ENCODE measurements at places on chromosomes 1 and 21.

DNA sequence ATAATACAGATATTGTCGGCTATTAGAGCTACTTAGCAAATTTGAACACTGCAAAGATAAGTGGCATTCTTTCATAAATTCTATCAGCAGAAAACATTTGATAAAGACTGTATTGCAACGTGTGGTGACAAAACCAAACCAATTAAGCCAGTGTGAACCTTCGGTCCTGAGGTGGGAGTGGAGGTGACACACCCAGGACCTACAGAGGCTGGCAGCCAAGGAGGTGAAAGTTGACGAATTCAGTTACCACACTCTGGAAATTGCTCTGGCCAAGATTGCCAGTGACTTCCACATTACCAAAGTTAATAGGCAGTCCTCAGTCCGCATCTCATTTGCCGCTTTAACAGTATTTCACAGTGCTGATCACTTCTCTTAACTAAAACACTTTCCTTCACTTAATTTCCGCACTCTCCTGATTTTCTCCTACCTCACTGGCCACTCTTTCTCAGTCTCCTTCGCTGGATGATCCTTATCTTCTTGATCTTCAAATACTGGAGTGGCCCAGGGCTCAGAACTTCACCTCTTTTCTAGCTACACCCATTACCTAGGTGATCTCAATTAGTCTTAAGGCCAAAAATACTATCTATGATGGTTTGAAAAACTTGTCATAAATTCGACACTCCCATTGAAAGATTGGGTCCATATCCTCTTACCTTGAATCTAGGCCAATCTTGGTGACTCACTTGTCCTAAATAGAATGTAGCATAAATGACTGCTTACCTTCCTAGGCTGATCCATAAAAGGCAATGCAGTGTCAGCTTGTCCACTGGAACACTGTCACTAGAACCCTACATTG lies 5.1 kb upstream of the CDC42BPA start:
- DNase-seq = no peak

DNA sequence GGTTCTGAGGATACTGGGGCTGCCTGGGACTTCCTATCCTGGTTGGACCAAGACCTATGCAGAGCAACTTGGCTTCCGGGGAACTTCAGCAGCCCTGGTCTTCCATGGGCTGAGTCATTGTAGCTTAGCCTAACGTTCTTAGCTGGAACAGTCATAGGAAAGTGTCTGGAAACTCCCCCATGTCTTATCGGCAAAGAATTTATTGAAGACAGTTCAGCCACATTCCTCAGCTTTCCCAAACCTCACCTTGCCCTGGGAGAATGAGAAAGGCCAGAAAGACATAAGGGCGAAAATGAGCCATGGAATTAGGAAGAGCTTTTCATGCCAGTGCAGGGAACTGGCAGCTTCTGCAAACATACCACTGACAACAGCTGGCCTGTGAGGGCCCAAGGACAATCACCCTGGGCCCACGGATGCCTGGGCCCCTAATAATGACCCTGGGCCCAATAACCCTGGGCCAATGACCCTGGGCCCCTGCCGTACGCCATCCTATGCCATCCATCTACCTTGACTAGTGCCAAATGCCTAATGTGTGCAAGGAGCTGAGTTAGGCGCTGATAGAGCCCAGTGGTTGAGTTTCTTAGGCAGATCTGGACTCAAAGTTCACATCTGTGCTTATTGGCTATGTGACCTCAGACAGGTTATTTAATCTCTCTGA lies 114.4 kb upstream of the GADD45A start:
- DNase-seq = no peak

DNA sequence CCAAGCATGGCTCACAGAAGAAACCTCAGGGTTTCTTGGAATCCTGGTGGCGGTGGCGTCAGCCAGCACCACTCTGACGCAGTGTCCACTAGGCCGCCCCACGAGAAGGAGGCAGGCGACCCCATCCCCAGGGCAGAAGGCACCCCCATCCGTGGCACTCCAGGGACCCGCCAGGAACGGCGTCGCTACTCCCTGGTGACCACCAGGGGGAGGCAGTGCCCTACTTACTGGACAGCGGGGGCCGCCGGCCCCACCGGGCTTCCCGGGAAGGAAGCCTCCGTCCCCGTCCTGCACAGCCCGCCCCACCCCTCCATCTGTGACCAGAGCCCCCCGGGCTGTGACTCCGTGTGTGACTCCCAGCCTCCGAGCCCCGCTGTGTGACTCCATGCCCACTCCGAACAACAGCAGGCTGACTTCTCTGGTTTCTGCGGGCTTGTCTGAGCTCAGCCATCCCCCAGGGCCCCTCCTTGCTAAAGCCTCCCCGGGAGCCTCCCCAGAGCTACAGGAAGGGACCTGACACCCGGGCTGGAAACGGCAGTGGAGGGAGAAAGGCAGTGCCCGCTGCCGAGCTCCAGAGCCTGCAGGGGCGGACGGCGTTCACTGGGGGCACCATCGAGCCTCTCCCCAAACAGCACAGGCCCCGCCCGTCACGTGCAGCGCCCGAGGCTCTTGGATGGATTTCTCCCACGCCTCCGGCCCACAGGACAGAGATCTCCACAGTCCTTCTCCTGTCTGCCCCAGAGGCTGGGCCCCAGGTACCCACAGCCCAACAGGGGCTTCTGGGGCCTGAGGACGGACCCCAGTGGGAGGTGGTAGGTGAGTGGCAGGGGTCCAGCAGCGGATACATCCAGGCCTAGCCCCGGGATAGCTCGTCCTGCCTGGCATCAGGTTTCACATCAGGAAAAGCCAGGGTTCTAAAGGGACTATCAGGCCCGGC lies 21.1 kb downstream of the KIF17 start:
- DNase-seq = peak; percentile 46

- DNase-seq = no peak
Observed at GRCh38 chr1:3038113-3038551, 16.9 kb downstream of the ACTRT2 start.

- DNase-seq = no peak
Observed at GRCh38 chr1:70778056-70778762, 269.4 kb downstream of the PTGER3 start.

- DNase-seq = no peak
Observed at GRCh38 chr21:17667256-17667655, 54.6 kb upstream of the BTG3 start.

GRCh38 chr1:63322114-63322943 lies at the start of gene FOXD3:
Gene FOXD3 (plus strand): TSS chr1:63322567. CDS start chr1:63323059, 492 bp downstream.
- no peak for DNase-seq

DNA sequence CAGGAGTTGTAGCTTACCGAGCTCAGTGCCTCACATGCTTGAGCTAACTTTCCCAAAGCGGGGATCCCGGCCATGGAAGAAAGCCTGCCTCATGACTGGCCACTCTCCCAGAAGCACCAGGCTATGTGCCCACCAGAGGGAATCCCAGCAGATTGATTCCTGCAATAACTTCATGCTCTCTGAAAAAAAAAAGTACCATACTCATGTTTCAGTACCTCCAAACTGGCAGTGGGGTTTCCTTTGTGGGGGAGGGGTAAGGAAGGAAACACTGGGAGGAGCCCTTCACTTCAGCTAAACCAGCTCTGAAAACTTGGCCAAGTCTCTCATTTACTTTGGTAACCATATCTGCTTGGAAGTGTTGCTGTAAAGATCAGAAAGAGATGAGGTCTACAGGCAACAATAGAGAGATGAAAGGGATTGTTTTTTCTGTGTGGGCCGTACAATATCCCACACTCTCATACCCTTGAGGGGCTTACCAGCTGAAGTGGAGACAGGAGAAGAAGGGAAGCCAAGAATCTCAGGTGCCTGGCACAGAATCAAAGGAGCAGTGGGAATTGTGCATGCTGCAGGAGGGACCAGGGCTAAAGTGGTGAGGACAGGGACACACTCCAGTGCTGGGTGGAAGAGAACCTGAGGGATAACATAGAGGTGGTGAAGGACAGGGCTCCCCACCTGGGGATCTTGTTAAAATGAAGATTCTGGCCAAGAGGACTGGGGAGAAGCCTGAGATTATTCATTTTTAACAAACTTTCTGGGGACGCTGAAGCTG lies 42.4 kb upstream of the TACSTD2 start:
- no peak for DNase-seq

DNA sequence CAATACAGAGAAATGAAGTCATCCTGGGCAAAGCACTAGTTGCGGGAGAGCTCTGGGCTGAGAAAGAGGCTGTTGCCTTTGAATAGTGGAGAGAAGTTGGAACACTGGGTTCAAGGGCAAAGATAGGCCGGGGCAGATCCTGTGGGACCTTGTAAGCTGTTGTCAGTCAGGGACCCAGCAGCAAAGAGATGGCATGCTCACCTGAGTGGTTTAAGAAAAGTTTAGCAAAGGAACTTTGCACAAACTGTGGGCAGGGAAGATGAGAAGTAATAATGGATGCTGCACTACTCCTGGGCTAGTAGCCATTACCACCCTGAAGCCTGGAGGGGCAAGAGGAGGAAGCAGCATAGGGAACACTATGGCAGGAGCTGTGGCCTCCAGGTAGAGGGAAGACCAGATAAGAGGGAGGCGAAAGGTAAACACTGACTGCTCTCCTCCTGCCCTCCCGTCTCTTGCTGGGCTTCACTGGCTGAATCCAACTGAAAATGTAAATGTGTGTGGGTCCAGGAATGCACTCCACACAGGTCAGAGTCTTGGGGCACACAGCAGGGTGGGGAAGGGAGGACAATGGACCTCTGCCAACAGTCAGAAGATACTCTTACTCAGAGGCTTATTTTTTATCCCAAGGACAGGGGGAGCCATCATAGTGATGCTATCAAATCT lies 129.2 kb downstream of the PLPP3 start:
- no peak for DNase-seq

GRCh38 chr1:31669786-31670592 lies 25.3 kb upstream of the PEF1 start:
- no peak for DNase-seq

DNA sequence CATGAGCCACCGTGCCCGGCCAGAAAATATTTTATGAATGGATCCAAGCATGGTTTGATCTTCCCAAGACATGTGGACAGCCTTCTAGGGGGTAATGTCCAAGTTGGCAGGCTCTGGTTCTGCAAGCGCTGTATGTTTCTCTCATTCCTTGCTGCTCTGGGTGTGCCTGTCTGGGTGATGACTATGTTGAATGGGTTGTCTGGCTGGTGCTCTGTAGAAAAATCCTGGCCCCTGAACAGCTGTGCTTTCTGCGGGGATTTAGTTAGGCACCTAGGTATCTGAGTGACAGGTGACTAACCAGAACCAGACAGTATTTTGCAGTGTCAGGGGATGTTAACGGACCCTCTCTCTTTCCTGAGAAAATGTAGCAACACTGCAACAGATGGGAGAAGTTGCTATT lies 14.1 kb downstream of the HUNK start:
- DNase-seq = no peak

- no peak for DNase-seq
Observed at GRCh38 chr21:41443562-41443961, 17.5 kb downstream of the MX1 start.

GRCh38 chr1:33930346-33931110 lies 66.6 kb downstream of the HMGB4 start:
- no peak for DNase-seq

GRCh38 chr1:77081834-77082233 lies 137.4 kb downstream of the PIGK start:
- no peak for DNase-seq

GRCh38 chr1:176897350-176898236 lies 266.9 kb downstream of the ASTN1 start:
- DNase-seq = peak; percentile 8

DNA sequence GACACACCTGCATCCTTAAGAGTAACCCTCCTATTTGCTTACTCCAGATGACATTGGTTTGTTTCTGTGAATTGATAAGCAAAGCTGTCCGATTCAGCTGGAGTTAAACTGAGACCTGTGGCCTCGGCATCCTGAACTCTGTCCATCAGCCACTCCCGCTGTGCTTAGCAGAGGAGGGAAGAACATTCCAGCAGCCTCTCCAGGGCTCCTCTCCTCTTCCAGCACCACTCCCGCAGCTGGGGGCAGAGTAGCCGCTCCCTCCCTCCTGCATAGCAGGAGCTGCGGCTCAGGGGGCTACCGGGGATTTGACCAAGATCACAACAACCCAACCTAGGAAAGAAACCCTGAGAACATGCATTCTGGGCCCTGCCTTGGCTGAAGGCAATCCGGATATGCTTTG lies 8.8 kb downstream of the LRRC38 start:
- DNase-seq = no peak

DNA sequence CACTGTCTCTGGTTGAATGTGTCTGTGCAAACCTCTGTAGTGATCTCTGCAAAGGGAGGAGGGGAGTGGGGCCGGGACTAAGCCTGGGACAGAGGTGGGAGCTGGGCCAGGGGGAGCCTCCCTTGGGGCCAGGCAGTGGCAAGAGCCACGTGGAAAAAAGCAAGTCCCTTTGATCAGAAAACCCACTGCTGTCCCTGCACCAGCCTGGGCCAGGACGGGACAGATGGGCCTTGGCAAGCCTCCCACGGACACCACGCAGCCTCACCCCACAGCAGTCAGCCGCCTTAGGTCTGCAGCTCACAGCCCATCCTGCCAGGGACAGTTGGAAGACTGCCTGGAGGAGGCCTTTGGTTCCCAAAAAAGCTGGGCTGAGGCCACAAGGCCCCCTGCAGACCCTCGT lies 11.7 kb upstream of the TRAPPC10 start:
- DNase-seq = no peak

DNA sequence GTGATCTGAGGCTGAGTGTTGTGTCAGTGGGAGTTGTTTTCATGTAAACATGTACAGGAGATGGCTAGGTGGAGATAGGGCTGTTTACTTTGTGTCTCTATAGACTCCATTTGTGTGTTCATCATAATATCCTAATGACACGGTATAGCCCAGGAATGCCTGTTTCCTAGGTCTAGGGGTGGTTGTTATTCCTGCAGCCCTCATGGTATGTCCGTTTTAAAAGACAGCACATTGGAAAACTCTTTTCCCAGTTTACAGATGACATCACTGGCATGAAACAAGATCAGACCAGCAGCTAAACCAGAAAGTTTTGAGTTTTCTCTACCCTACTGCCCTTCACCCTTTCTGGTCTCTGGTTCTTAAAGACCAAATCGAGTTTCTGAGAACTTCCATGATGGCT lies 227.3 kb upstream of the TMEM51 start:
- DNase-seq = no peak

DNA sequence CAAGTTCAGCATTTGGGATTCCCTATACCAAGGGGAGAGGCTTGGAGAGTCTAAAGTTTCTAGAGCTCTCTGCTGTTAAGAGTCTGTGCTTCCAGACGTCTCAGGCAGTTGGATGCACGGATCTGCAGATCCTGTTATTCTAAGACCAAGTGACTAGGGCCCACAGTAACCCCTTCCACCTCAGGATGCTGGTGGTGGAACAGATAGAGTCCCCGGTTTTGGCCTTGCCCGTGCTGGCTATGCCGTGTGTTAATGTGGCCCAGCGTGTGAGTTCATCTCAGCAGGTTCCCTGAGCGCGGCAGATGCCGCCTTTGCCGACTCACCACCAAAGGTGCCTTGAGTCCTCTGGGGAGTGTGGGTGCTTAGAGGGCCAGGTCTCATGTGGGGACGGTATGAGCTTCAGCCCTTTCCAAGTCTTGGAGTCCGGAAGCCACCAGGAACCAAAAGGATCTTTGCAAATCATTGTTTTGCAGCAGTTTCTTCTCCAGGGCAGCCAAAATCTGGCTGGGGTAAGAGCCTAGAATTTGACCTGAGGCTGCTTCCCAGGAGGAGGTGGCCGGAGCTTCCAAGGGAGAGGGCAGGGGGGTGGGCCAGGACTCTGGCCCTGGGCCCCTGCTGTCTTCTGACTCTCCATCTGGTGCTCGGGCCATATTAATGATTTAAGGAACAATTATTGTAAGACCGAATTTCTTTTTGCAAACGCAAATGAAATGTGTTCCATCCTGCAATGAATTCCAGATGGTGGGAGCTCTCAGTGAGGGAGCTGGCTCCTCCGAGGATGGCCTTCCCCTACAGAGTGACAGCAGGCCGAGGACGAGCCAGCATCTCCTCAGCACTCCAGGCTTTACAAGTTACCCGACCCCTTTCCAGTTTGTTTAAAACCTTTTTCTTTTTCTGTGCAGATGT lies 205.7 kb downstream of the FOXD2 start:
- no peak for DNase-seq
